Effector memory CD4-positive, alpha-beta T cell (primary cell): ENCODE measurements at places on chromosomes 16 and 17.

DNA sequence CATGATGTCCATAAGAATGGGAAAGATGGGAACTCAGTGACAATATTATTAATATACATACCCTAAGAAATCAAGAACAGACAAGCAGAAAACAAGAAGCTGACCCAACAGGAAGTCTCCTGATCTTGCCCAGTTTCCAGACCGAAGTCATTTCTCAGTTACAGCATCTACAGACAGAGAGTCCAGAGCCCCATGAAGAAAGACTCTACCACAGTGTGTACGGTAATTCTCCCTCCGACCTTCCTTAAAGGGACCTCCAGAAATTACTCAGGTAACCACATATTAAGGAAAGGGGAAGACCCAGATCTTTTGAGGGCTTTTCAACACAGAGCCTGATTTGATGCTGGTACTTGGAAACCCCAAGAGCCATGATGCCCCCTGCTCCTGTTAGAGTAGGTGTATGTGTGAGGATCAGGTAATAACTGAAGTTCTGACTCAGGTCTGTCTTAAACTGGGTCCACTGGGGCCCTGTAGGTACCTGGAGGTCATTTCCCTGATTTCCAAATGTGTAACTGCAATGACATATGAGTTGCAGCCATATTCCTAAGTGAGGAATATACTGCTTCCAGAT, 132.4 kb downstream of the ABCA8 start:
- no peak overlapping the region for H3K4me3 ChIP-seq
- no peak for DNase-seq
- no peaks in the 10 kb centered on the region for H3K4me1 ChIP-seq
- H3K27me3 ChIP-seq: no peaks in the 10 kb centered on the region

GRCh38 chr16:578870-579405, 9.2 kb downstream of the PIGQ start:
- H3K4me1 ChIP-seq: no peaks in the 10 kb centered on the region
- H3K27ac ChIP-seq: no peak overlapping the region
- no peaks in the 10 kb centered on the region for H3K27me3 ChIP-seq
- DNase-seq: peak; percentile 31
- H3K36me3 ChIP-seq: peaks cover 6% of the 10 kb centered on the region

DNA sequence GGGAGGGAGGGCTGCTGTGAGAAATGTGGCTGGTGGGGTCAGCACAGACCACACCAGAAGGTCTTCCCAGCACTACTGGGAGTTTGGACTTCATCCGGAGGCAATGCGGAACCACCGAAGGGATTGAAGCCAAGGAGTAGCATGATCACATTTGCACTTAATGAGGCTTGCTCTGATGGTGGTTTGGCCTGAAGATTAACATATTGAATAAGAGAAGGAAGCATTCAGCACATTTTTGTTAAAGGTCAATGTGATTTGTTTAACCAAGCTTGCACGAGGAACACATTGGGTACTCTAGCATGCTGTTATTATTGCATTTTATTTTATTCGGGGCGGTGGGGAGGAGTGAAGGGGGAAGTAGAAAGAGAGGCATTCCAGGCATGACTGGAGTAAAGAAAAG, 378.6 kb downstream of the UTP18 start:
- H3K4me1 ChIP-seq: no peaks in the 10 kb centered on the region
- no peak overlapping the region for H3K27ac ChIP-seq
- no peak for DNase-seq
- no peaks in the 10 kb centered on the region for H3K36me3 ChIP-seq
- no peak overlapping the region for H3K4me3 ChIP-seq
- H3K27me3 ChIP-seq: no peaks in the 10 kb centered on the region

GRCh38 chr17:79330229-79330628, 255.6 kb downstream of the ENGASE start:
- no peak for DNase-seq
- H3K4me1 ChIP-seq: no peaks in the 10 kb centered on the region
- no peak overlapping the region for H3K27ac ChIP-seq
- H3K27me3 ChIP-seq: peaks cover 6% of the 10 kb centered on the region
- H3K36me3 ChIP-seq: no peaks in the 10 kb centered on the region

DNA sequence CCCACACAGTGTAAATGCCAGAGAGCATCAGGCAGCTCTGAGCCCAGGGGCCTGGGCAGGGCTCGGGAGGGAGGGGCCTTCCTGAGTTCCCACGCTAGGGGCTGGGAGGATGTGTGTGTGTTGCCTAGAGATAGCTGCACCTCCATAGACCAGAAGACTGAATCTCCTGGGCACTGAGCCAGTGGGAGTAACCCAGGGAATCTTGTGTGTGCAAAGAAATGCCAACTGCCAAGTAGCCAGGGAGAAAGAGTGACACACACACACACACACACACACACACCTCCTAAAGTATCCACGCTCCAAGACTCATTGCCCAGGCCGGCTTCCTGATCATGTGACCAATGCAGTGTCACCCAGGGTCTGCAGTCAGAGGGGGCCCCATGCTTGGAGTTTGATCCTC, 166.2 kb upstream of the RPL38 start:
- H3K27me3 ChIP-seq: no peaks in the 10 kb centered on the region
- no peak overlapping the region for H3K4me3 ChIP-seq
- no peak overlapping the region for H3K27ac ChIP-seq
- no peaks in the 10 kb centered on the region for H3K36me3 ChIP-seq
- no peaks in the 10 kb centered on the region for H3K4me1 ChIP-seq

- DNase-seq: no peak
- no peak overlapping the region for H3K27ac ChIP-seq
- H3K27me3 ChIP-seq: no peaks in the 10 kb centered on the region
- no peaks in the 10 kb centered on the region for H3K4me1 ChIP-seq
- H3K4me3 ChIP-seq: no peak overlapping the region
Observed at GRCh38 chr16:12341423-12341822, 364.9 kb downstream of the SNX29 start.

DNA sequence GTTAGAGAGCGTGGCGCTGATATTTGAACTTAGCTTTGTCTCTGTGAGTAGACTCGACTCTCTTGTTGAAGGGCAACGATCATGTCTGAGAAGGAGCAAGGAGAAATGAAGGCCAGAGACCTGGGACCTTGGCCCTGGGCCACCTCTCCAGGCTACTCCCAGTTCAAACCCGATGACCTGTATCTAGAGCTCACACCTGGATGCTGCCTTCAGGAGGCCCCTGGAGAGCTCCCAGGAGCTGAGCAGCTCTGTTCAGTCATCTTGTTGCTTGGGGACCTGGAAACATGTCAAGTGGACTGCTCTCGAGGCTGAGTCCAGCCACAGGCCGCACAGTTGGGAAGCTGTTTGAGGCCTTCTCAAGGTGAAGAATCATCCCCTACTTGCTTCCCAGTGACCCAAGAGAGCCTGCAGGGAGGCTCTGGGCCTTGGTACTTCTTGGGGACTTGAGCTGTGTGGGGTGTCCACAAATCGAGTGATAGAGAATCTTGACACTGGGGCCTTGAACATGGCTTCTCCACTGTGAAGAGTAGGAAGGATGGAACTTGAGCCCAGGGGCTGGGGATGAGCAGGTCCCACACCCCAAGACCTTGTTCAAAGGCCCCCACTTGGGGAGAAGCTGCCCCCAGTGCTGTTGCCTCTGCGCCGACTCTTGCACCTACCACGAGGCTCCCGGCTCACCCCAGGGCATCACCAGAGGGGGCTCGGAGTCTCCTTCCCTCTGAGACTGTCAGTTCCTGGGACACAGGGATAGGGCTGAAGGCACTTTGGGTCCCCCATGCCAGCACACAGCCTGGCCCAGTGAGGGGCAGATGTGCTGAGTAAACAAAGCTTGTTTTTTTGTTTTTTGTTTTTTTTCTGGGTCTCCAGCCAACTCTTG, 112.1 kb downstream of the IRX5 start:
- H3K4me1 ChIP-seq: no peaks in the 10 kb centered on the region
- DNase-seq: no peak
- H3K27ac ChIP-seq: no peak overlapping the region
- no peaks in the 10 kb centered on the region for H3K36me3 ChIP-seq

GRCh38 chr16:64352246-64352645, 769.6 kb downstream of the CDH11 start:
- DNase-seq: no peak
- H3K27ac ChIP-seq: no peak overlapping the region
- H3K4me1 ChIP-seq: no peaks in the 10 kb centered on the region
- H3K27me3 ChIP-seq: no peaks in the 10 kb centered on the region
- H3K4me3 ChIP-seq: no peak overlapping the region

- H3K4me3 ChIP-seq: no peak overlapping the region
- no peak for DNase-seq
- H3K4me1 ChIP-seq: no peaks in the 10 kb centered on the region
Observed at GRCh38 chr17:67628580-67629013, 89.1 kb upstream of the NOL11 start.

DNA sequence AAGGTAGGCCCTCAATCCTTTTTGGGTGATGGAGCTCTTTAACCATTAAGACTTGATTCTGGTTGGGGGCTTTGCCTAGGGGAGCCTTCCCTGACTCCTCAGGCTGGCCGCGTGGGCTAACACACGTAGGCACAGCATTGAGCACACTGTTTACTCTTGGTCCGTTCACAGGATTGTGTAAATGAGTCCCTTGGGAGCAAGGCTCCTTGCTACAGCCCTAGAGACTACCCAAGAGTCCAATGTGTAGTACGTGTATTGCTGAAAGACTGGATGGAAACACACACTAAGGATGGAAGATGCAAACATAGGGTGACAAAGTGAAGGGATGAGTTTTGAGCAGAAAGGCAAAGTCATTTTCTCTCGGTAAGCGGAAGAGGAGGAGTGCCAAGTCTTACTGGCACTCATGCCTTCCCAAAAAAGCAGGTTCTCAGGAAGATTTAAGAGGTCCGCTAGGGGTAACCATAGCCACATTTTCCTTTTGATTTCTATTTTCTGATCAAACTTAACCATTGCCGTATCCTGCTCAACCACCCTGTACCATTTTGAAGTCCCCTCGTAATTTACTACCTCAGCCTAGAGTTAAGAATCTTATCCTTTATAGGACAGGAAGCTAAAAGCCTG, 911 bp upstream of the ITGA2B start:
- H3K27me3 ChIP-seq: no peaks in the 10 kb centered on the region
- H3K27ac ChIP-seq: no peak overlapping the region
- H3K36me3 ChIP-seq: no peaks in the 10 kb centered on the region
- no peak for DNase-seq

DNA sequence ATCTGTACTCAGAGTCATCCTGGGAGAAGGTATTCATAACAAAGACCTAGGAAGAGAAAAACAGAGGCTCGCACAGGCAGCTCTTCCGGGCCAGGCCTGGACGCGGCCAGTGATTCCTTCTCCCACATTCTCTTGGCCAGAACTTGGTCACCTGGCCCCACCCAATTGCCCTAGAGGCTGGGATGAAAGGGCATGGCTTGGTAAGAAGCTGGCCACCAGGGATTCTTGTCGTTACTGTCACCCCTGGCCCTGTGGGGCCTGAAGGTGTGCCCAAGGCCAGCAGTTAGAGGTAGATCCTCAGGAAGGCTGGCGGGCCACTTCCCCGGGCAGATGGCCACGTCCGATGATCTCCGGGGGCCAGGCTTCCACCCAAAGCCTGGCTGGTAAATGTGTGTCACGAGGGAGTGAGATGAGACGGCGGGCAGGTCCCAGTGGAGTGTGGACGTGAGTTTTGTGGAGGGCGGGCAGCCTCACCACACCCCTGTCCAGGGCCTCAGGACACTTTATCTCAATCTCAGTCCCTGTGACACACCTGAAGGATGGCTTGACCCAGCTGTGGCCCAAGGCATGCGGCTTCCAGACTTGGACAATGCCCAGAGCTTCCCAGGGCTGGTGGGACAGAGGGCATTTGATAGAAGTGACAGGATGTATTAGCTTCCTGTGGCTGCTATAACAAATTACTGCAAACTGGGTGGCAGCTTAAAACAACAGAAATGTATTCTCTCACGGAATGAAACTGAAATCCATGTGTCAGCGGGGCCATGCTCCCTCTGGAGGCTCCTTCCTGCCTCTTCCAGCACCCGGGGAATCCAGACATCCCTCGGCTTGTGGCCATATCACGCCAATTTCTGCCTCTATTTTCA, 66.3 kb upstream of the GSE1 start:
- no peak for DNase-seq
- H3K27ac ChIP-seq: no peak overlapping the region
- H3K4me1 ChIP-seq: no peaks in the 10 kb centered on the region
- no peak overlapping the region for H3K4me3 ChIP-seq
- H3K36me3 ChIP-seq: no peaks in the 10 kb centered on the region
- no peaks in the 10 kb centered on the region for H3K27me3 ChIP-seq

DNA sequence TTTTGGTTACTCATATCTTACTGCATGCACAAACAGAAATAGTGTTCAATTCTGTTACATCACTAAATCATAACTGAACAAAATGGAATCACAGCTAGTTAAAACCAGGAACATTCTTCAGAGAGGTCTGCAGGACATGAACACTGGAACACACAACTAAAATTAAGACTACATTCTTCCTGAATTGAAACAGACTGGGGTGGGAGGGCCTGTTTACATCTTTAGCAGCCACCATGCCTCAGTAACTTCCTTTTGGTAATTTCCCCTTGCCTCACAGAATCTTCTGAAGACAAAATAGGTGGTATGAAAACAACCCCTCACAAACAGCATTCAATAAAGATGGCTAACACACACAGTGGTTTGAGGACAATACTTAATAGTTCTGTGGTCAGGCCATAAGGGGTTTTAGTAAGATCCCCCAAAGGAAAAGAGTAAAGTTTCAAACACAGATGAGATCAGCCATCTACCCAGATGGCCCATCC, 6.5 kb downstream of the MARF1 start:
- H3K27ac ChIP-seq: peak overlapping the region; percentile 59
- H3K36me3 ChIP-seq: peaks cover 54% of the 10 kb centered on the region
- H3K4me3 ChIP-seq: no peak overlapping the region
- H3K27me3 ChIP-seq: no peaks in the 10 kb centered on the region
- H3K4me1 ChIP-seq: peaks cover 29% of the 10 kb centered on the region

- no peak overlapping the region for H3K27ac ChIP-seq
- DNase-seq: no peak
- H3K36me3 ChIP-seq: no peaks in the 10 kb centered on the region
- no peaks in the 10 kb centered on the region for H3K27me3 ChIP-seq
- H3K4me3 ChIP-seq: no peak overlapping the region
Observed at GRCh38 chr17:1963250-1963649, 61.9 kb downstream of the RTN4RL1 start.

- H3K36me3 ChIP-seq: no peaks in the 10 kb centered on the region
- no peaks in the 10 kb centered on the region for H3K4me1 ChIP-seq
- no peaks in the 10 kb centered on the region for H3K27me3 ChIP-seq
Observed at GRCh38 chr17:65817951-65818350, 256.5 kb upstream of the AXIN2 start.

GRCh38 chr16:19835968-19836421, 48.7 kb downstream of the GPRC5B start:
- H3K27ac ChIP-seq: no peak overlapping the region
- H3K4me3 ChIP-seq: no peak overlapping the region
- H3K36me3 ChIP-seq: no peaks in the 10 kb centered on the region
- DNase-seq: no peak
- no peaks in the 10 kb centered on the region for H3K27me3 ChIP-seq
